ENCODE measurements at places on chromosomes 5 and 9.

DNA sequence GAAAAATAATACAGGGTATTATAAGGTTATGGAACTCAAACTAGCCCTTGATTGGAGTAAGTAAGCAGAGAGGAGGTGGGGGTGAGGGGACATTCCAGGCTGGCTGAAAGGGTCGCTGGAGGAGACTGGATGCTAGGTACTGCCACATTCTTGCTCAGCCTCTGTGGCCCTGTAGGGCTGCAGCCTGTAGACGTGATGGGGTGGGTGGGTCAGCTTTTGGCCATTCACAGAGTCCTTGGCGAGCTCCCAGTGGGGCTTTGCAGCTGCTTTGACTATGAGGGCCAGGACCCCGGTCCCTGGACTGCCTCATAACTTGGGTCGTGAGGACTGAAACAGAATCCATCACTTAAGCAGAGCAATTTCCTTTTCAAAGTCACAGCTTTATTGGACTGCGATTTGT is 4.2 kb upstream of the GDNF start:
- DNase-seq, result no peak

GRCh38 chr5:134258896-134259295 is 33.0 kb upstream of the PPP2CA start:
- no peak for DNase-seq

DNA sequence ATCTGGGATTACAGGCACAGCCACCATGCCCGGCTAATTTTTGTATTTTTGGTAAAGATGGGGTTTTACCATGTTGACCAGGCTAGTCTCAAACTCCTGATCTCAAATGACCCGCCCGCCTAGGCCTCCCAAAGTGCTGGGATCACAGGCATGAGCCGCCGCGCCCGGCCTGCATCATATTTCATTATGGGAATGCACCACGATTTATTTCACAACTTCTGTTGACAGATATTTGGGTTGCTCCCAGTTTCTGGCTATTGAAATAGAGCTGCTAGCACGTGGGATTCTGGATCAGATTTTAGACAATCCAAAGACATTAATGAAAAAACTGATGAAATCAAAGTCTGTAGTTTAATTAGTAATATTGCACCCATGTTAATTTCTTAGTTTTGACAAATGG is 48.4 kb upstream of the FUBP3 start:
- DNase-seq, result peak; percentile 8

DNA sequence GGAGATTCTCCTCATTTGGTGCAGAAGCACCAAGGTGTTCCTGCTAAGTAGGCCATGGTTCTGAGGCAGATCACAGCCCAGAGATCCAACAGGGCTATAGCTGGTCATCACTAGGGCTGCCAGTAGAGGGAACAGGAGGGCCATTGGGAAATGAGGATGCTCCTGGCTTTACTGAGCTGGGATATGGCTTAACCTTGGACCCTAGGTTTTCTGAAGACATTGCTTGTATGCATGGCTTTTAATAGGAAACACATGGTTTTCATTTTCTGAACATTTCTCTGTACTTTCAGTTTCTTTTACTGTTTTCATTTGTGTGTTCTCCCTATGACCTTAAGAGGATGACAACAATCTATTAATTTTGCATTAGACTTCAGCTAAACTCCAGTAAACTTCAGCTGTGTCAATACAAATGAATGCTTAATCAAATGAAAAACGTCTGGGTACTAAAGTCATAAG is at the start of gene IFNW1:
Gene IFNW1, minus strand, starts transcription at position 406 of the 456 bp plus-strand sequence. Its CDS starts 262 bp downstream, at position 144.
- DNase-seq, result no peak

DNA sequence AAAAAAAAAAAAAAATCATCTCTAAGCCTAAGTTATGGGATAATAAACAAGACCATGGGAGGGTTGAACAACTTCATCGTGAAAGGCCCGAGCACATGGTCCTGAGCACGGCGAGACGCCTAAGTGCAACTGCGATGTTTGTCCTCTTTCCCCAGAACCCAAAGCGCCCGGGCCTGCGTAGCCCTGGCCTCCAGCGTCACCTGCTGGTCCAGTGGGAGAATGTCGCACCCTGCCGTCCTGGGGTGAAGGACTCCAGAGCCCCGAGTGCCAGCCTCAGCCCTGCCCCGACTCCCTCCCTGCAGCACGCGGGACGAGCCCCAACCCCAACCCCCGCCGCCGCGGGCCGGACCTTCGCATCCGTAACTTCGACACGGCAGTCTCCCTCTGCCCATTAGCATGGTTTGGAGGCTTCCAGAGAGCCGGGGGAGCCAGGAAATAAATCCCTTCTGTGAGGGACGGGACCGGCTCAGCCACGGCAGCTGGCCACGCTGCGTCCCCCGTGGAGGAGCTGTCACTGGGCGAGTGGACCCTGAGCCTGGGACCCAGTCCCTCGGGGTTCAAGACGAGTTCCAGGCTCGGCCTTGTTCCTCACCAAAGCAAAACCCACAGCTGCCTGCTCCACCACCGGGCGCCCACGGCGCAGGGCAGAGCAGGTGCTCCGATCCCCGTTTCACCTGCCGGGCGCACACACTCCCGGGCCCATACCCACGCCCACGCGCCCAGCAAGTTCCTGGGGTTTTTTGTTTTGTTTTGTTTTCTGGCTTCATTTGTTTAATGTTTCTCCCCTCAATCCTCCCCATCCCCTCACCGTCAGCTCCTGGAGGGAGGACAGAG is 132.5 kb upstream of the HAND1 start:
- DNase-seq, result peak; percentile 74

DNA sequence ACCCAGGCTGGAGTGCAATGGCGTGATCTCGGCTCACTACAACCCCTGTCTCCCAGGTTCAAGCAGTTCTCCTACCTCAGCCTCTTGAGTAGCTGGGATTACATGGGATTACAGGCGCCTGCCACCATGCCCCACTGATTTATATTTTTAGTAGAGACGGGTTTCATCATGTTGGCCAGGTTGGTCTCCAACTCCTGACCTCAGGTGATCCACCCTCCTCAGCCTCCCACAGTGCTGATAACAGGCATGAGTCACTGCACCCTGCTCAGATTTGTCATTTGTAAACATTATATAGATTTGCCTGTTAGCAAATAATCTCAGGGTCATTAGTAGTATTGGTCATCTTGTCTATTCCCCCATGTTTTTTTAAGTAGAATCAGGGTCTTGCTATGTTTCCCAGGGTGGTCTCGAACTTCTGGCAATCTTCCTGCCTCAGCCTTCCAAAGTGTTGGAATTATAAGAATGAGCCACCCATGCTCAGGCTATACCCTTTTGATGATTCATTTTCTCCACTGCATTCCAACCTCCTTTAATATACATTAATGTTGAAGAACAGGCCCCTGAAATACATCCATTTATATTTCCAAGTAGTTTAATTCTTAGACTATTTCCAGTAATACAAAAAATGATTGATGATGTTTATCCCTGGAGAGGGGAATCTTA is 17.3 kb downstream of the CENPH start:
- DNase-seq, result no peak

DNA sequence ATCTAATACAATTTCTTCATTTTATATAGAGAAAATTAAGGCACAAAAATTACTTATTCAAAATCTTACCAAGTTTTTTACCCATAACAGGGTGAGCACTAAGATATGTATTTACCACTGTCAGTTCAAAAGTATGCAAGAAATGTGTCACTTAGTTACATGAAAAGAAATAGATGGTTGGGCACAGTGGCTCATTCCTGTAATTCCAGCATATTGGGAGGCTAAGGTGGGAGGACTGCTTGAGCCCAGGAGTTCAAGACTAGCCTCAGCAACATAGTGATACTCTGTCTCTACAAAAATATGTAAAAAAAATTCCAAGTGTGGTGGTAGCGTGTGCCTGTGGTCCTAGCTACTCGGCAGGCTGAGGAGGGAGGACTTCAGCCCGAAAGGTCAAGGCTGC is 19.4 kb downstream of the YIPF5 start:
- peak; percentile 56 for DNase-seq
